ENCODE measurements at places on chromosomes 4 and X.

GRCh38 chr4:152294765-152295164, 241.1 kb downstream of the FBXW7 start:
- DNase-seq: no peak

GRCh38 chr4:164803702-164804101, 49.8 kb downstream of the SMIM31 start:
- DNase-seq: no peak

GRCh38 chrX:107726816-107727534, 48.6 kb downstream of the TSC22D3 start:
- DNase-seq: no peak

DNA sequence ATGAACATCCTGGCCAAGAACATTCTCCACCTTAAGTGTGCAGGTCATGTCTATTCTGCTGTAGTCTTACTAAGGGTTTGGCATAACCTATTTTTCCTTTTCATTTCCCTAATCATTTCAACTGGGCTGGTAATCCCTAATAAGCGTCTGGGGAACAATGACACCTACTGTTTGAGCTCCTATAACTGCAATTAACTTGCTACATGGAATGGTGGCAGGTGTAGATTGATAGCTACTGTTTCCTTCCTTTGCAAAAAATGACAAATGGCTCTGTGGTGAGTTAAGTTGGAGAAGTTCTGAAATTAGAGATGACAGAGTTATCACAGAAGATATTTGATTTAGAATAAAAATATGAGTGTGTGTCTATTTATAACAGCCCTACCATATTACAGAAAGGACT, 104.5 kb upstream of the NAP1L5 start:
- no peak for DNase-seq

- DNase-seq: no peak
These were observed 60.9 kb downstream of the UGT8 start for GRCh38 chr4:114659386-114660008.

GRCh38 chrX:153648358-153649177, 1.6 kb downstream of the DUSP9 start:
- no peak for DNase-seq

DNA sequence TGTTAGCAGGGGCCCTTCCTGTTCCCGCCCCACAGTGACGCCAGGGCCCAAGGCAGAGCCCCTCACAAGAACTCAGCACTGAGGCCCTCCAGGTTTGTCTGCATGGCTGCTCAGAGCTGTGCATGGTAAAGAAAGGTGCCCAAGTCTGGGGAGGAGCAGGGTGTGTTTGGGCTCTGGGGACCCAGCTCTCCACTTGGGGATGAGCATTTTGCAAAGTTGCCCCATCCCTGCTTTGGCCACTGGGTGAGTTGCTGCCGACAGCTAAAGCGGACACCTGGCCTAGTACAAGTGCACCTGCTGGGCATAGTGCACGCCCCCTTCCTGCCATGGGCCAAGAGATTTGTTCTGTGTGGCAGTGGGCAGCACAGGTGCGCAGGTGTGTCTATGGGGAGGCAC, 2.0 kb upstream of the MXD4 start:
- DNase-seq: no peak

GRCh38 chrX:142296421-142296820, 91.3 kb upstream of the MAGEC2 start:
- no peak for DNase-seq

DNA sequence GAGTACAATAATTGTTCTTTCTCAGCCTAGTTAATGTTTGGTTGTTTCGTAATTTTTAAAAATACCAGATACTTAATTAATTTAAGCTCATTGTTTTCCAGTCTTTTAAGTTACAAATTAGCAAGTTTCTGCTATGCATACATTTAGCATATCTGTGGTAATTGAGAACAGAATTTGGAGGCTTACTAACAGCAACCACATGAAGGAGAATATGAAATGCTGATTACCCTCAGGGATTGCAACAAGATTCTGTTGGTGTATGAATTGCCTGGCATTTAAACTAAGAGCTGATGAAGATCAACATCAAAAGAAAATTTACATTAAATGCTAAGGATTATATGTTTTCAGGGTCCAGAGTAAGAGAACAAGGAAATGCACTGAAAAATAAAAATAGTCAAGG, 580.0 kb upstream of the INTU start:
- DNase-seq: no peak

DNA sequence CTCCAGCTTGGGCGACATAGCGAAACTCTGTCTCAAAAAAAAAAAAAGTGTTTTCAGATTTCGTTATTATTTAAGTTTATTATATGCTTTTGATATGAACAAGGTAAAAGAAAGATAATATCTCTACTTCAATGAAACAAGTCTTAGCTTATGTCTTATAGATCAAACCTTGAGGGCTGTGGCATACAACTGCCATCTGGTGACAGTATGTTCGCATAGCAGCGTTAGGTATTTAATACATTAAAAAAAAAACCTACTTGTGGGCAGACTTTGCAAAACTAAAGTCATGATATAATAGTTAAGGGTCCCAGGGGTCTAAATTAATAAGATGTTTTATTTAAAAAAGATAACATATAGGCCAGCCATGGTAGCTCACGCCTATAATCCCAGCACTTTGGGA, 161.2 kb upstream of the AMOT start:
- no peak for DNase-seq

GRCh38 chrX:142804085-142804484, 221.6 kb upstream of the SPANXN4 start:
- DNase-seq: no peak

GRCh38 chr4:104436542-104436941, 58.2 kb downstream of the CXXC4 start:
- DNase-seq: no peak

DNA sequence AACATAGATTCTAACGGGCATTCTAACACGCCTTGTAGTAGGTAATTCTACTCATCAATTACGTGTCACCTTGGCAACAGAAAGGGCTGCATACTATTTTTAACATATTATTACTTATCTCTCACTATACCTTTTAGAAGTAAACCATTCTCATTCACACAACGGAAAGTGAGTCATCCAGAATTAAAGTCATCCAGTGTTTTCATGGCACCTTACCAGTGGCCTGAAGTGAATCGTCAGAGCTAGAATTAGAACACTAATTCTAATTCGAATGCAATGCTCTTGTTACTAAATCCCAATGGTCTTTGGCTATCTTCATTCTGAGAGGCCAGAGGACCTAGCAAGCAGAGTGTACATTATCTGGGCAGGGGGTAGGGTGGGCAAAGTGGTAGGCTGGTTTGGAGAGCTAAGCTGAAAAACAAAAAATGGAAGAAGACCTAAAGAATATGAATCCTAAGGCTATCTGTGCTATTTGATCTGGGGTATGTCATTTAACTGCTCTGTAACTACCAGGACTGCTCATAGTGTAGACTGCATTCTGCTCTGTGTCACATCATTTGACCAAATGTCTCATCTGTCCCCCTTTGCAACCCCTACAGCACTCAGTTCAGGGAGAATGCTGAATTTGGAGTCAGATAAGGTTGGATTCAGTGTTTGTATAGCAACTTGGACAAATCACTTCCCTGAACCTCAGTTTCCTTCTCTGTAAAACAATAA, 96.5 kb downstream of the HDAC8 start:
- no peak for DNase-seq

GRCh38 chr4:110614173-110614963, 8.5 kb downstream of the PITX2 start:
- no peak for DNase-seq

GRCh38 chr4:183136855-183137254, 37.8 kb downstream of the WWC2 start:
- DNase-seq: no peak

DNA sequence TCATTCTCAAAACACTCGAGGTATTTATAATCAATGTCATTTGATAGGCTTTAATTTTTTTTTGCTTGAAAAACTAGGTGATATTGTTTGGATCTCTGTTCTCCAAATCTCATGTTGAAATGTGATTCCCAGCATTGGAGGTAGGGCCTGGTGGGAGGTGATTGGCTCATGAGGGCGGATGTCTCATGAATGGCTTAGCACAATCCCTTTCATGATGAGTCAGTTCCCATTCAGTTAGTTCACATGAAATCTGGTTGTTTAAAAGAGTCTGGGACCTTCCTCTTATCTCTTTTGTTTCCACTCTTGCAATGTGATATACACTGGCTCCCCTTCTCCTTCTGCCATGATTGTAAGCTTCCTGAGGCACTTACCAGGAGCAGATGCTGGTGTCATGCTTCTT, 638.7 kb downstream of the DMD start:
- DNase-seq: no peak

- no peak for DNase-seq
These were observed 242.5 kb downstream of the CFAP299 start for GRCh38 chr4:80578001-80578400.

DNA sequence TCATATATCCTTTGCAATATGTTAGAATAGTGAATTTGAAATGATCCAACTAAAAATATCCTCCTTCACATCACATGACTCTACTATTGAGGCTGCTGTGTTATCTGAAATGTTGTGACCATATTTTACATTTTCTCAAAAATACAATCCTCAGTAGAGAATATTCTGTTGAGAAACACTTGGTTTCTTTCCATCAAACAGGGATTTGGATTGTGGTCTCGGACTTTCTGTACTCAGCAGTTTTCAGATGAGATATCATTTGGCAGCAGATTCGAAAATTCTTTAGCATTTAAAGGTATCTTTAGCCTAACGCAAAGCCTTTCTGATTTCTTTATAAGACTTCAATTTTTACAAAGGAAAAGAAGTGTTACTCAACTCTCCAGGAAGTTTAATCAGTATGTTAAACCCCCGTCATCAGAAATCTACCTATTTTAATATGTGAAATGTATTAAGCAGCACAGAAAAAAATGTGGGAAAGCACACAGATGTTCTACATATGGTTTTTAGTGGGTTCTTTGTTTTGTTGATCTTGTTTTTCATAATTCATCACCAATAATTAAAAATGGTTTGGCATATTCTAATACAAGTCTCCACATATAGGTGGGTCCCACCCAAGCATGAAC, 55.4 kb upstream of the ANXA3 start:
- DNase-seq: no peak

DNA sequence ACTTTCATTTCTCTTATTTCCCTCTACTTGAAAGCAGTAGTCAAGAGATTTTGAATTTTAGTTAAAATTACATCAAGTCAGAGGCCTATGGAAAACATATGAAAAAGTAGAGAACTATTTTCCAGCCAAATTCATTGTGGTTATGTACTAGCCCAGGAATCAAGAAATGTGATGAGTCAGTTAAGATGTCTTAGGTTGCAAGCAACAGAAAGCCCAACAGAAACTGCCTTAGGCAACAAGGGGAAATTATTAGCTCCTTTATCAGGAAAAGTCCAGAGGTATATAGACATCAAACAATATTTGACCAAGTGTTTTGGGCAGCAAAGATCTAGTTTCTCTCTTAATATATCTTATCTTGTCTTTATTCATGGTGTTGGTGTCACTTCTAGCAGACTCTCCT, 37.8 kb upstream of the FRMD7 start:
- DNase-seq: no peak

DNA sequence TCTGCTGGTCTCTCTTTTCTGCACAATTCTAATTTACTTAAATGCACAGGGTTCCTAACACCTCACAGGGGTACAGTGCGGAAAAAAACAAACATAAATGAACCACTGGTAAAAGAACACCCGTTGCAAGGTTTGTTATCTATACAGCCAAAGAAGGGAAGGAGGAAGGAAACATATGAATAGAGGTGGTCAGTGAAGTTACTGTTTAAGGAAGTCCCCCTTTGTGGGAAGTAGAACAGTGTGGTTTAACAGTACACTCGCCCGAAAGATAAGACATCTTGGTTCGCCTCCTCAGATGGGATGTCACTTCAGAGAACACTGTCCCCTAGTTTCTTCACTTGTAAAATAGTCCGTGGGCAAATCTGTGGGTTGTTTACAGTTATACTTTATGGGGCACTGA, 57.5 kb downstream of the TEC start:
- no peak for DNase-seq

DNA sequence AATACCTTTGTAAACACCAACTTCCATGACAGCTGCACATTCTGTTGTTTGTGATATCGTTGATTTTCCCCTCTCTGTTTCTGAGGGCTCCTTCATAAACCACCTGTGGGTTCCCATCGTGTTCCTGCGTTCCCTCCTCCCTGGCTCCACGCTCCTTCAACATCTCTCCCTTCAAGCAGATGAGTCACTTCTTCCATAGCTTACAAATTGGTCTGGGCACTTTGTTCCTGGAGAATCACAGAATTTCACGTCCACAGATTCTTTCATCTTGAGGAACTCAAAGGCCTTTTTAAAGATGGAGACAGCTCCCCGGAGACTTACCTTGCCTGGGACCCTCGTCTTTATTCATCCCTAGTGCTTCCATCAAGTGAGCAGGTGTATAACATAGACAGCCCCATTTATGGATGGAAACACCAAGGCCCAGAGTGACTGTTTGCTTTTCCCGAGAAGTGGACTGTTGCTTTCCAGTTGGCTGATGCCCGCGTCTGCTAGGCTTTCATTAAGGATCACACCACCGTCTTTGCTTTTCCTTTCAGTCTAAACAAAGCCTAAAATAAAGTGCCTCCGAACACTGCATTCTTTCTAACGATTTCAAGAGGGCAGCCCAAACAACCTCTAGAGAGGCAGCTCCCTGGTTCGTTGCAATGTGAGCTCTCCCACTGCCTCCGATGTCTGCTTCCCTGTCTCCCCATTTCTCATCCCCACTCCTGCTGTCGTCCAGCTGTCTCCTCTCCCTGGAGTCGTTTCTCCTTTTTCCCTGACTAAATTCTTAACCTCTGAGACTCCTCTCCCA, 146.3 kb upstream of the STX18 start:
- no peak for DNase-seq

GRCh38 chr4:98583265-98583664, 75.1 kb downstream of the TSPAN5 start:
- DNase-seq: no peak

GRCh38 chrX:101482296-101482695, 3.0 kb upstream of the ARMCX4 start:
- DNase-seq: no peak

GRCh38 chr4:82983444-82983843, 27.2 kb downstream of the LIN54 start:
- no peak for DNase-seq

DNA sequence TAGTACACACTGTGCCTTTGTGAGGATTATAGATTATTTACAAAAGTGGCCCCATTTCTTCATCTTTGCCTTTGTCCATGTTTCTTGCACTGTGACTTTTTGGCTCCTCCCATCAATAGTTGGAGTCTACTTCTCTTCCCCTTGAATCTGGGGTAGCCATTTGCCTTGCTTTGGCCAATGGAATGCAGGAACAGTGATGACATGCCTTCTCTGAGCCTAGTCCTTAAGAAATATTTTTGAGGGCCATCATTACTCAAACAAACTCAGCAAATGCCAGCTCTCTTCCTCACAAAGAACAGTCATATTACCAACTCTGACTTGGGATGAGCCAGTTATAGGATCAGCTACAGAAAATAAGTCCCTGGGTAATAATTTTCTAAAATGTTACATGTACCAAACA, 189.6 kb downstream of the FRMPD4 start:
- no peak for DNase-seq

- DNase-seq: no peak
These were observed 101.8 kb downstream of the ANXA5 start for GRCh38 chr4:121594796-121595526.

GRCh38 chrX:76439188-76439587, 11.7 kb downstream of the MAGEE1 start:
- no peak for DNase-seq

All from stimulated activated CD8-positive, alpha-beta memory T cell treated with anti-CD3 and anti-CD28 coated beads, Interleukin-12 subunit alpha, Interleukin-12 subunit beta, amount 100 ng/mL, for 1 hour (primary cell).